CD14-positive monocyte (primary cell): ENCODE measurements at places on chromosomes 12 and 14.

DNA sequence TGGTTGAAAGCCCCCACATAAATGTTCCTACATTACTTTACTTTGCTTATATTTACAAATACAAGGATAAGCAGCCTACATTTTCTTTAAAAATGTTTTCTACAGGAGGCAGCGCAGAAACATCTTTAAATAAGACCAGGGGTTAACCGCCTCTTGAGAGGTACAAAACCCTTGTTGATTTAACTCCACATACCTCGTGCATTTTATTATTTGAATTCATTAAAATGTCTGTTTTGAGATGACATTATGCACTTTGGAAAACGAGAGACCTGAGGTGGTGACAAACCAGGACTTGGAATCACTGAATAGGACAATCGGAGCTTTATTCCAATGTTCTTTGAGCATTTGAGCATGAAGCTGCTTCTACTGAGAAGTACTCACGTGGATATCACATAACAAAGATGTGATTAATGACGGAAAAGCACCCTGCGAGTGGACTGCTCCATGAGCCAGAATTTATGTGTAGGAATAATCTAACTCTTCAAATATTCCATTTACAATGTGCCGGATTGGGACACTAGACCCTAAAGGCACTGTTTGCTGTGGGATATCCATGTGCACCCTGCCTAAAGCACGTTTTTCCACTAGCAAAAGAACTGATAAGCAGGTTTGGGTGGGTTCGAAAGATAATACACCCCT lies 746 bp upstream of the DUSP16 start:
- DNase-seq = no peak

- DNase-seq = no peak
These were observed 234.0 kb downstream of the SYT1 start for GRCh38 chr12:79098530-79098929.

GRCh38 chr14:28773861-28774691 lies 7.5 kb downstream of the FOXG1 start:
- DNase-seq = no peak

- no peak for DNase-seq
These were observed 92.8 kb upstream of the METAP2 start for GRCh38 chr12:95380997-95381786.

GRCh38 chr12:28497889-28498411 lies 307.7 kb downstream of the CCDC91 start:
- DNase-seq = no peak

DNA sequence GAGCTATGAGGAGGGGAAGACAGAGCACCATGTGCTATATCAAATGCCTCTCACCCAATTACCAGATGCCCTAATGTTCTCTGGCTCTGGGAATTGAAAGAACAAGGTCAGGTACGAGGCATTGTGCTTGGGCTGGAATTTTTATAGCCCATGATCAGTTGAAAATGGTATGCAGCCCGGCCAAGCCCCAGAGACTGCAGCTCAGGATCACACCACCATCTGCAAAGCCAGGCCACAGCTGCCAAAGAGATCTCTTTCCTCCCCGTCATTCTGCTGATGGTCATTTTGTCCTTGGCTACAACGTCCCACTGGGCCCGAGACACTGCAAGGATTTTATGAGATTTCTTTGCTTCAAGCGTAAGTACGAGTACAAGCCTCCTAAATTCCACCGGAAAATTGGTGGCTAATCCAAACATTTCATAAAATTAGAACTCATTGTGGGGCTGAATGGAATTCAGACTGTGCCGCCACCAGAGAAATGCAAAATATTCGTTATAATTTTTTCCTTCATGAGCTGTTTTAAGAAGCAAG lies 15.1 kb downstream of the NUAK1 start:
- DNase-seq = no peak

DNA sequence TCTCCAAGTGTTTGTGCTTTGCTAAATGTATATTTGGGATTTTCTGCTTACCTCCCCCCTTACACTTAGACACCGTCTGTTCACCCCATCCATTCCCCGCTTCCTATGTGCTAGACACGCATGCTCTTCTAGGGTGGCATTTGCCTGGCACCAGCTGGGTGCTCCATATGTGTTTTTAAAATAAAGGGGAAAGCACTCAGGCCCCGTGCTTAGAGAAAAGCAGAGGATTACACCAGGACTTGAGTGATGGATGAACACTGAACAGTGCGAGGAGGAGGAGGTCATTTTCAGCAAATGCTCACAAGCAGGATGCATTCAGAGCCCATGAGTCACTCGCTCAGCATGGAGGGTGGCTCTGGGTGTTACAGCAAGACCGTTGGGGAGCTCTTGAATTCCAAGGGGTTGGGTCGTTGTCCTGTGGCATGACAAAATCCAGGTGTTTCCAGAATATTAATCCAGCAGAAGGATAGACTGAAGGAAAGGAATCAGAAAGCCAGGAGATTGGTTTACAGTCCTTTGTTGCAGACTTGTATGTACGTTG lies 2.9 kb upstream of the BDKRB1 start:
- no peak for DNase-seq

DNA sequence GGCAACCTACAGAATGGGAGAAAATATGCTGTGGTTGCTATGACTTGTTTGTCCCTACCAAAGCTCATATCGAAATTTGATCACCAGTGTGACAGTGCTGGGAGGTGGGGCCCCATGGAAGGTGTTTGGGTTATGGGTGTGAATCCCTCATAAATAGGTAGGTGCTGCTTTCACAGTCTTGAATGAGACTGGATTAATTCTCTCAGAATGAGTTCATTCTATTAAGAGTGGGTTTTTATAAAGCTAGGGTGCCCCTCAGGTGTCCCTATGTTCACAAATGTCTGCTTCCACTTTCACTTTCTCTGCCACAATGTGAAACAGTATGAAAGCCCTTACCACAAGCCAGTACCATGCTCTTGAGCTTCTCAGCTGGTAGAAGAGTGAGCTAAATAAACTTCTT lies 133.5 kb downstream of the CPNE8 start:
- no peak for DNase-seq

GRCh38 chr12:91986084-91986483 lies 159.6 kb downstream of the BTG1 start:
- no peak for DNase-seq
